ENCODE measurements at places on chromosomes 4 and X.

- no peak for DNase-seq
Observed at GRCh38 chr4:99715286-99715685, 57.7 kb upstream of the C4orf54 start.

GRCh38 chrX:73758250-73758649 lies 195.3 kb downstream of the CHIC1 start:
- no peak for DNase-seq

GRCh38 chrX:14309431-14309830 lies 219.9 kb upstream of the GLRA2 start:
- DNase-seq = no peak

DNA sequence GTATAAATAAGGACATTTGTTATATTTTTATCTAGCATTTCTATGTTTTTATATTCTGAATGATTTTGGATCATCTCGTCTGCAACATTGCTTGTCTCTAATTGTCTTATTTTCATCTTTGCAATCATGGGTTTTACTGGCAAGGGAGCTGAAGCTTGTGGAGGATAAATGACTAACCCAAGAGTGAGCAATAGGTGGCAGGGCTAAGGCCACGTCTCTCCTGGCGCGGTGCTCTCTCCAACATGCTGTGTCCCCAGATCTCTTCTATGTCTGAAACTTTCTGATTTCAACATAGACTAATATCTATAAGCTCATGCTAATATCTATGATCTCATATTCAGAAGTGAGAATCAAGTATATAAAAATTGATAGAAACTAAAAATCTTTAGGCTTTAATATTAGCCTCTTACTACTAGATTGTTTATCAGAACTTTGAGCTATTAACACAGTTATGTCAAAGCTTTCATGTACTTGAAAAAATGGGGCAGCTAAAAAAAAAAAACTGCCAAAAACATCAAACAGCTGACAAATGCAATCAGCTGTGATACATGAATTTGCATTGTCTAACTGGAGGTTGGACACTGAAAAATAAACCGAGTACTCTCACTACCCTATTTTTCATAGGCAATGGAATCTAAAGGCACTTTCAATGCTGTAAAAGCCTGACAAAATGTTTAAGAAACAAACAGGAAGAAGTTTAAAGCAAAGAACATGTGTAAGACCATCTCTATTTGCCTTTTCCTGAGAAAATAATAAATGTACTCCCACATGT lies 169.2 kb downstream of the TMA16 start:
- no peak for DNase-seq

- DNase-seq = no peak
Observed at GRCh38 chr4:6548201-6548881, 26.6 kb upstream of the MAN2B2 start.

DNA sequence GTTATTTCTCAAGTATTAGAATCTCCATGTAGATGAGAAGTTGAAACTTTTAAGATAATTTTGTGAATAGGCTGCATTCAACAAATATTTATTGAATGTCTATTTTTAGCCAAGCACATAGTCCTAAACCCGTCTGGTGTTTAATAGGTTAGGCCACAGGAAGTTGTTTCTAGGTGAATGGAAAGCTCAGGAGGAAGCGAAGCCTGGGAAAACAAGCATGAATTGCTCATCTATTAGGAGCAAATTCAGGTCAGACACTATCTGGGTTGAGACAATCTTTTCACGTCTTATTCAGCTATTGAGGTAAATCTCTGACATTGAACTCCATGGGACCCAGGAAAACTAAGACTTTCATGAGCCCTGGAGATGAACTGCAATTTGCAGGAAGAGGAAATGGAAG lies 43.1 kb upstream of the FREM3 start:
- no peak for DNase-seq

GRCh38 chr4:147755561-147756295 lies 23.8 kb downstream of the ARHGAP10 start:
- peak; percentile 10 for DNase-seq

- DNase-seq = no peak
Observed at GRCh38 chr4:165402375-165402774, 23.6 kb downstream of the CPE start.

All from Ammon's horn (tissue), 1 donor.